Activated CD8-positive, alpha-beta memory T cell treated with anti-CD3 and anti-CD28 coated beads, Interleukin-2, amount 10 ng/mL, durations not matched to agents 7 days and 5 days (primary cell): ENCODE measurements at places on chromosomes 1 and 21.

- H3K27ac ChIP-seq, result peak overlapping the region; percentile 49
- H3K36me3 ChIP-seq, result no peaks in the 10 kb centered on the region
- no peak overlapping the region for H3K4me3 ChIP-seq
- peaks cover 12% of the 10 kb centered on the region for H3K4me1 ChIP-seq
- H3K27me3 ChIP-seq, result peaks cover 9% of the 10 kb centered on the region
Measured at GRCh38 chr1:232793944-232794343, 11.3 kb upstream of the MAP10 start.

- no peak overlapping the region for H3K27ac ChIP-seq
- DNase-seq, result no peak
- no peaks in the 10 kb centered on the region for H3K36me3 ChIP-seq
- peaks cover 34% of the 10 kb centered on the region for H3K4me1 ChIP-seq
Measured at GRCh38 chr1:151942882-151943281, 33.6 kb upstream of the THEM4 start.

- no peak overlapping the region for H3K27ac ChIP-seq
- H3K4me1 ChIP-seq, result peaks cover 9% of the 10 kb centered on the region
- peak; percentile 84 for DNase-seq
Measured at GRCh38 chr1:156385534-156386031, 16.6 kb downstream of the RHBG start.

- no peak overlapping the region for H3K27ac ChIP-seq
- DNase-seq, result no peak
- H3K4me1 ChIP-seq, result no peaks in the 10 kb centered on the region
- H3K27me3 ChIP-seq, result no peaks in the 10 kb centered on the region
- H3K4me3 ChIP-seq, result no peak overlapping the region
- H3K36me3 ChIP-seq, result no peaks in the 10 kb centered on the region
Measured at GRCh38 chr1:208438112-208438699, 194.0 kb upstream of the PLXNA2 start.

DNA sequence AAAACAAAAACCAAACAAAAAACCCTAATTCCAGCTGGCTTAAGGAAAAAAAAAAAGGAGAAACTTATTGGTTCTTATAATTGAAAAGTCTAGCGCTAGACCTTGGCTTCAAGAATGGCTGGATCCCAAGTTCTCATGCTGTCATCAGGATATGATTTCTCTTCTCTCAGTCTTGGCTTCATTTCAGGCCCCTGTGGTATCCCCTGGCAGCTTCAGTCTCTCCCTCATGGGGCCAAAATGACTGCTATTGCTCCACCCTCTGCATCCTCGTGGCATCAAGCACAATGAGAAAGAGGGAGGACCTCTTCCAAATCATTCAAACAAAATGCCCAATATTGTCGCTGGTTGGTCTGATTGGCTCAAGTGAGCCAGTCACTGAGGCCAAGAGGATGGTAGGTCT lies 80.7 kb downstream of the GIPC2 start:
- H3K4me1 ChIP-seq, result no peaks in the 10 kb centered on the region
- H3K27ac ChIP-seq, result no peak overlapping the region
- H3K4me3 ChIP-seq, result no peak overlapping the region
- no peak for DNase-seq
- no peaks in the 10 kb centered on the region for H3K36me3 ChIP-seq

- peak overlapping the region; percentile 80 for H3K4me3 ChIP-seq
- H3K27me3 ChIP-seq, result no peaks in the 10 kb centered on the region
- no peaks in the 10 kb centered on the region for H3K36me3 ChIP-seq
- peak; percentile 70 for DNase-seq
- peaks cover 40% of the 10 kb centered on the region for H3K4me1 ChIP-seq
- peak overlapping the region; percentile 96 for H3K27ac ChIP-seq
Measured at GRCh38 chr1:179953974-179954492, 577 bp upstream of the CEP350 start.

DNA sequence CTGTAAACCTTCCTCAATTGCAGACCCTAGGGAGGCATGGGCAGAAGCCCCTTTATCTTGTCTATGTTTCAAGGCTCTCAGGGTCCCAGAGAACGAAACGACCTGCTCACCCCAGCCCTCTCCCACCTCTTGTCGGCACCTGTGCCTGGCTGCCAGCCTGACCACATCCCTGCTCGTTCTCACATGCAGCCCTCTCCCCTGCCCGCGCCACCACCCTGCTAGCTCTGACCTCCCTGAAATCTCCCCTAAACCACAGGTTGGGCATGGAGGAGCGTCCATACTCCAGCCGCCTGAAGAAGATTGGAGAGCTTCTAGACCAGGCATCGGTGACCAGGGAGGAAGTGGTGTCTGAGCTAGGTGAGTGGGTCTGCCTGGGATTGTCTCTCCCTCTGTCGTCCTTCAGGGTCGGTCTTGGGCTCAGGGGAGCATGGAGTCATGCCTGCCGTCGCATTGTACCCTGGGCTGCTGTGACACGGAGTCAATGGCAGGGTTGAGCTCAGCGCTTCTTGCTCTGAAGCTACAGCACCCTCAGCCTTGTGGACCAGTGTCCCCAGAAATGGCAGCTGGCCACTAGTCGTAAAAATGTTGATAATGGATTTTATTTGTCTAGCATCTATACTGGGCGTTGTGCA lies 3.6 kb downstream of the ADPRS start:
- H3K4me1 ChIP-seq, result peaks cover 15% of the 10 kb centered on the region
- peaks cover 24% of the 10 kb centered on the region for H3K36me3 ChIP-seq
- H3K27ac ChIP-seq, result no peak overlapping the region
- no peak for DNase-seq
- H3K4me3 ChIP-seq, result no peak overlapping the region
- H3K27me3 ChIP-seq, result no peaks in the 10 kb centered on the region

DNA sequence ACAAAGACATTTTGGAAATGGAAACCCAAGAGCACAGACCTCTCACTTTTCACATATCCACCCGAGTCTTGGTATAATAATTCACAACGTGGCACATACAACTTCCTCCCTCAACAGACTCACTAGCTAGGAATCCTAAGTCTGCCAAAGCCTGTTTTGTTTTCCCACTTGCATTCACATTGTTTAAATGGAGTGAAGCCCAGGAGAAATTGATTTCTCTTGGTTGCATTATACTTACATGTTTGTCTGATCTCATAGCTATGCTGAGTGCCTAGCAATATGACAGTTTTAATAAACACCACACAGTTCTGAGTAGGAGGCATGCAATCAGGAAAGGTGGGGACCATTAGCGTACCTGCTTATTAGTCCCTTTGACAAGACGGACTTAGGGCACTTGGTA lies 348.6 kb upstream of the ADGRL4 start:
- H3K4me1 ChIP-seq, result no peaks in the 10 kb centered on the region
- H3K4me3 ChIP-seq, result no peak overlapping the region
- no peaks in the 10 kb centered on the region for H3K36me3 ChIP-seq
- H3K27ac ChIP-seq, result no peak overlapping the region
- DNase-seq, result no peak
- no peaks in the 10 kb centered on the region for H3K27me3 ChIP-seq

DNA sequence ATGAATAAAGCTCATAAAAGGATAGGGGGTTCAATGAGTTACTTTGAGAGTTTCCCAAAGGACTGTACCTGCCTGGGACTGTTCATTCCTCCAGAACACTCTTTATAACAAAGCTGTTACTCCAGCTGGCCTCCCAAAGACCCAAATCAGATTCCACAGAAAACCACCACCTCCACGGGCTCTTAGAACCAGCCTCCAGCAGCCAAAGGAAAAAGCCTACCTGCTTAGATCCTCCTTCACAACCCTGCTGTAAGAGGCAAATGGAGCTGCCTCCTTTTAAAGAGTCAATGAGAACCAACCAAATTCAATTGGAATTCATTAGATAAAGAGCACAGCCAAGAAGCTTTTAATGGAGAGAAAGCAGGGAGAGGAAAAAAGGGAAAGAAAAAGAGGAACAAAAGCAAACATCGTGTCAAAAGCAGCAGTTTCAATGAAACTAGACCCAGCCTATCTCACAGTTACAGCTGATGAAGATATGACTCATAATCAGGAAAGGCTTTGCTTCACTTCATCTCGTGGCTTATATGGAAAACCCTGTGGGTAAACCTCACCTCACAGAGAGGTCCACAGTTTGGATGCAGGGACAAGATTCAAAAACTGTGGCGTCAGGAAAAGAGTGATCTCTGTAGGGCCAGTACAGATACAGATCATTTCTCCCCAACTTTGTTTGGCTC lies 27.8 kb upstream of the FMO4 start:
- H3K27ac ChIP-seq, result no peak overlapping the region
- peaks cover 7% of the 10 kb centered on the region for H3K4me1 ChIP-seq
- H3K27me3 ChIP-seq, result peaks cover 38% of the 10 kb centered on the region
- H3K36me3 ChIP-seq, result no peaks in the 10 kb centered on the region
- H3K4me3 ChIP-seq, result no peak overlapping the region

DNA sequence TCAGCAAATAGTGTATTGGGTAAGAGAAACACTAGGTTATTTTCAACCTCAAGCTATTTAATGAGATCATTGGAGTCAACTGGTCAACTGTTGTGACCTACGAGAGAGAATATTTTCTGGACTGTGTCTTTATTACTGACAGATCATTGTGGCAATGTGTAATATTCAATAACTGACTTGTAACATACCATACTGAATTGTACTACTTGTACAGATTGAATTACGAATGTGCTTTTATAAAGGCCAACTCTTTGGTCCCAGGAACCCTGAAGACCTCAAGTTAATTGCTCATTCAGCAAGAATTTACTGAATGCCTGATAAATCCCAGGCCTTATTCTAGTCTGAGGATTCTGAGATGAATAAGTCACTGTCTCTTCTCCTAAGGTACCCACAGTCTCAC lies 56.1 kb upstream of the CAMK1G start:
- H3K36me3 ChIP-seq, result no peaks in the 10 kb centered on the region
- H3K27me3 ChIP-seq, result peaks cover 40% of the 10 kb centered on the region
- no peaks in the 10 kb centered on the region for H3K4me1 ChIP-seq
- no peak for DNase-seq
- H3K27ac ChIP-seq, result no peak overlapping the region
- no peak overlapping the region for H3K4me3 ChIP-seq

- DNase-seq, result no peak
- H3K27ac ChIP-seq, result no peak overlapping the region
Measured at GRCh38 chr1:43522431-43522775, 8.3 kb upstream of the PTPRF start.

DNA sequence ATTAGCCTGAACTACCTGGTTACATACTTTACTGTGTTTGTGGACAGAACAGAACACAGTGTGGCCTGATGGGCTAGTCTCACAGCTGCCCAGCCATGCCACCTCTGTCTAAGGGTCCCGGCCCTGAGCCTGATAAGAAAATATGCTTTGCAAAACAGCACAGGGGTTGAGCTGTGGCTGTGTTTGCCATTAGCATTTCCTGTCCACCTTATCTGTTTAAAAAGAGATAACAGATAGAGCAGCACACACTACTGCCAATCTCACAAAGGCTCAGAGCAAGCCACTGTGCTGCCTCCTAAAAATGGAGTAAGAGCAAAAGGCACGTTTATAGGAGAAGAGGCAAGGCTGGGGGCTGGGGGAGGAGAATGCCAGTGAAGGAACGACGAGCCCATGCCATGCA lies 95.0 kb downstream of the SUSD4 start:
- no peak overlapping the region for H3K27ac ChIP-seq
- H3K4me3 ChIP-seq, result no peak overlapping the region
- peaks cover 5% of the 10 kb centered on the region for H3K27me3 ChIP-seq
- DNase-seq, result no peak

- no peaks in the 10 kb centered on the region for H3K27me3 ChIP-seq
- H3K4me3 ChIP-seq, result no peak overlapping the region
- DNase-seq, result no peak
- no peak overlapping the region for H3K27ac ChIP-seq
- H3K36me3 ChIP-seq, result no peaks in the 10 kb centered on the region
Measured at GRCh38 chr1:60657926-60658325, 424.4 kb upstream of the NFIA start.

DNA sequence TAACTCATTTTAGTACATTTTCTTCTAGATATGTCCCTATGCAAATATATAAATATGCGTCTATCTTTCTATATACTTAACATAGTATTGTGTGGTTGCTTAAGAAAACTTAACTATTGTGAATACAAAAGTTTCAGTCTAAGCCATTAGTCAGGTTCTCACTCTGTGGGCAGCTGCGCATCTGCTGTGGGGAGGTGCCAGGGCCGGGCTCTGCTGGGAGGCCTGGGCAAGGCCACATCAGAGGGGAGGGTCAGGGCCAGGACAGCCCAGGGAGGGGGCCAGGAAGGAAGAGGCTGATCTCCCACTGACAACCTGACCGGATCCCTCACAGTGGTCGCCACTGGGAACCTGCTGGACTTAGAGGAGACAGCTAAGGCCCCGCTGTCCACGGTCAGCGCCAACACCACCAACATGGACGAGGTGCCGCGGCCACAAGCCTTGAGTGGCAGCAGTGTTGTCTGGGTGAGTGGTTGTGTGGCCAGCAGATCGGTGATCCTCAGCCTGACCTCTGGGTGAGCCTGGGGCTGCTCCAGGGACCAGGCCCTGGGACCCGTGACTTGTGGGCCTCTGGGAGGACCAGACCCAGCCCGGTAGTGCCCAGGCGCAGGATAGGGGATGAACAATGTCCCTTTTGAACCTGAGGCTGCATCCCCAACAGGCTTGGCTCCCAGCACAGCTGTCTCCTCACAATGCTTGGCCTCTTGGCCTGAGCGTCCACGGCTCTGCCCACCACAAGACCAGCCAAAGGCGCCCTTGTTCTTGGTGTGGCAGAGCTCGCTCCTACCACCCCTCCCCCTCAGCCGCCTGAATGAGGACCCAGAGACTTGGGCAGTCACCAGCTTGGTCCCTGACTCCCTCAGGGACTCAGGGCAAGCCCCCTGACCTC lies 20.2 kb downstream of the LDLRAP1 start:
- no peaks in the 10 kb centered on the region for H3K36me3 ChIP-seq
- H3K4me3 ChIP-seq, result no peak overlapping the region
- H3K27ac ChIP-seq, result no peak overlapping the region
- DNase-seq, result no peak

DNA sequence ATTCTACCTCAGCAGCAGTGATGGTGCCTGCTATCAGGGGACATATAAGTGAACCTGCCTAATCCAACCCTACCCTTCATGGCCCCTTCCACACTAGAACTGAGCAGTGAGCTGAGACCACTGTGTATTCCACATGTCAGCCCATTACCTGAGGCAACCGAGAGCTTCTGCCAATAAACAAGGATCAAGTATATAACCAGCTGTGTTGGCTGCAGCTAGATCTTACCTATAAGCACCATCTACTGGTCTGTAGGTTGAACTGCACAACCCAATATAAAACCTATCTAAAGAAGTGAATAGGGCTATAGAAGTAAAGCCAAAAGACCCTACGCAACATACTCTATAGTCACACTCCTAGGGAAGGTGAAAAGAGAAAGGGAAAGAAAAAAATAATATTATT lies 376.9 kb downstream of the HHIPL2 start:
- peaks cover 2% of the 10 kb centered on the region for H3K4me1 ChIP-seq
- H3K27ac ChIP-seq, result no peak overlapping the region
- H3K4me3 ChIP-seq, result no peak overlapping the region

DNA sequence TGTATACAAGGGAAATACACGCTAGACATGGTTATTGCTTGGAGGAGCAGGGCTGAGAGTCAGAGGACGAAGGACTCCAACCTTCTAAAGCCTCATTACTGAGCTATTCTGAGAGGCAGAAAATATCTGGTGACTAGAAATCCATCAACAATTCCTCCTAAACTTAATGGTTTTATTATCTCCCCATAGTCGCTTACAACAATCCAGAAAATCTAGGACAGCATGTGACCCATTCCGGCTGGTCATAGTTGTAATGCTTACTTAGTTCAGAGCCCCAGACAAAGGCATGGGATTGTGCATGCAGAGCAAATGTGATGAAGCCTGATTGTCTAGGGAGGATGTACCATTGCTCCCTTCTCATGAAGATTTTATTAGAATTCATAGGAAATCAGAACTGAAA lies 114.5 kb upstream of the PLXNA2 start:
- no peak overlapping the region for H3K4me3 ChIP-seq
- no peaks in the 10 kb centered on the region for H3K4me1 ChIP-seq
- no peak overlapping the region for H3K27ac ChIP-seq
- H3K36me3 ChIP-seq, result no peaks in the 10 kb centered on the region
- no peak for DNase-seq
